ENCODE measurements at places on chromosomes 13 and 19. TPM values are rescaled to one million over a fixed set of nuclear protein-coding genes. Genes with fewer than 3 reads are reported as not detected.
A peak's percentile ranks its signal among the peaks of the same experiment; 100 is the strongest.

GRCh38 chr13:39892721-39893685 is 237.5 kb downstream of the COG6 start:
- no peak for DNase-seq

GRCh38 chr19:47613165-47614020 is 4.5 kb downstream of the BICRA start:
- DNase-seq, result no peak

DNA sequence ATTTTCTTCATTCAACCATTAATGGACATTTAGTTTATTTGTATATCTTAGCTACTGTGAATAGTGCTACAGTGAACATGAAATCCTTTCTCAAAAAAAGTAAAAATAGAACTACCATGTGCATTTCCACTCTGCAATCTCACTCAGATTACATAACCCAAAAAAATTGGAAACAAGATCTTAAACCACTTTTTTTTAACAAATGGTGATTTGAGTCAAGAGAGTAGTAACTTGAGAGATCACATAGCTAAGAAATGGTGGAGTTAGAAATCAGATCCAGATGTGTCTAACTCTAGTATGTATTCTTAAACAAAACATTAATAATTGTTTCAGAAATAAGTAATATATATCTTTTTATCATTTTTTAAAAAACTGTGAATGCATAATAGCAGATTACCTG is 318.3 kb upstream of the SGCG start:
- no peak for DNase-seq

DNA sequence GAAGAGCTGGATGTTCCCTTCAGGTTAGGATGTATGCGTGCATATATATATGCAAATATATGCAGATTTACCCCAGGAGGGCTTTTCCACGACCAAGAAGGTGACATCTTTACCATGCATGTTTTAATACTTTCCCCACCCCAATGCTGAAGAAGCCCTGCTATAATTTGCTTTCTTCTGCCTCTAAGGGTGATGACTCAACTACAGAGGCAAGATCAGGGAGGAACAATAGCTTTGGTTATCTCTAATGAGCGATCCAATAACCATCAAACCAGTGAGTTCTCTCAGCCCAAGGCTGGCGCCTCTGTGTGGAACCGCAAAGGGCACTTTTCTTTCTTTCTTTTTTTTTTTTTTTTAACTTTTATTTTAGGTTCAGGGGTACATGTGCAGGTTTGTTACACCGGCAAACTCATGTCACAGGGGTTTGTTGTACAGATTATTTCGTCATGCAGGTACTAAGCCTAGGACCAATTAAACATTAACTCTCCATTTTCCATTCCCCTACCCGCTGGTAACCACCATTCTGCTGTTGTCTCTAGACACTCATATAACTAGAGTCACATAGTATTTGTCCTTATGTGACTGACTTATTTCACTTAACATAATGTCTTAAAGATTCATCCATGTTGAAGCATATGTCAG is 25.7 kb upstream of the UBE2L5 start:
- DNase-seq, result no peak

DNA sequence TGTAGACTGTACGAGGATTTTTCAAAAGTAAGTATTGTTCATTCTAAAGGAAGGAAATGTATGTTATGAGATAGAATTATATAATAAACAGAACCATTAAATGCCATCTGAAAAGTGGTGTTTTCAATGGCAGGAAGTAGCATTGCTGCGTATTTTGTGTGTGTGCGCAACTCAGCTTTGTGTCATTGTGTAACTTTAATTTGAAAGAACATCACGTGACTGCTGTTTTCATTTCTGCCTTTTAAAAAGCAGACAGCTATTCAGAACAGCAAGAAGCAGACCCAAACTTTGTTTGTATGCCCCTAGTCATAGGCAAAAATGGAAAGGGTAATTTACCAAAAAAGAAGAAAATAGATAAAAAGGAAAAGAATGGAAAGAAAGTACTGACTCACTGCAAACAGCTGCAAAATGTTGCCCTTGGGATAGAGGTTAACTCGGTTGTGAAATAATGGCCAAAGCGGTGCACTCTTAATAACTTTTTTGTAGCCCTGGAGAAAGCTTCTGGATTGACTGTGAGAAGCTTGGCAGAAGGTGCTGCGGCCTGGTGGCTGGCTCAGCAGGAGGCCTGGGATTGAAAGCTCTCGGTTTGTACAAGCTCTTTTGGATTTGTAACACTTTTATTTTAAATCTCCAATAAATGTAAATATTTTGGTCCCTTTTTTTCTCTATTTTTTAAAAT is 97.3 kb downstream of the GGACT start:
- DNase-seq, result peak; percentile 62

GRCh38 chr13:59061621-59062020 is 1102.1 kb downstream of the DIAPH3 start:
- DNase-seq, result no peak

- DNase-seq, result no peak
These were observed 100.6 kb upstream of the FRY start for GRCh38 chr13:31930901-31931522.

OR4F17 gene
- not detected for polyA plus RNA-seq

KLK4 gene
- polyA plus RNA-seq, result not detected

Measured in CD14-positive monocyte (primary cell).